ENCODE measurements at places on chromosomes 11 and 22.

DNA sequence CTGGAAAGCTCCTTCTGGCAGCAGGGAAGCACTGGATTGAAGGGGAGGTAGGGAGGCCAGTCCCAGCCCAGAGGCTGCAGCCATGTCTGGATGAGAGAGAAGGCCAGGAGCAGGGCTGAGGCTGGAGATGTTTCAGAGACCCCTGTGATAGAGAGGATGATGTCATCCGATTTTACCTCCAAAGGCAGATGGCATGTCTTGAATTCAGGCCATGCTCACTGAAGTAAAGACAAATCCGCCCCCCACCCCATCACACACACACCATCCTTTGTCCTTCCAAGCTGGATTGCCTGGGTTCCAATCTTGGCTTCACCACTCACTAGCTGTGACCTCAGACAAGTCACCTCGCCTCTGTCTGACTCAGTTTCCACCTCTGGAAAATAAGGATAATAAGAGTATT lies 47.2 kb downstream of the TP53I11 start:
- DNase-seq = no peak

GRCh38 chr11:12393691-12394090 lies 16.3 kb downstream of the PARVA start:
- no peak for DNase-seq

- DNase-seq = no peak
Observed at GRCh38 chr22:26579331-26579886, 10.5 kb downstream of the TPST2 start.

- peak; percentile 16 for DNase-seq
Observed at GRCh38 chr11:71285111-71285510, 32.7 kb upstream of the SHANK2 start.

- no peak for DNase-seq
Observed at GRCh38 chr11:70292863-70293262, 22.4 kb downstream of the PPFIA1 start.

- DNase-seq = no peak
Observed at GRCh38 chr11:44149651-44150050, 54.2 kb downstream of the EXT2 start.

GRCh38 chr11:60919320-60919719 lies 4.9 kb upstream of the TMEM132A start:
- no peak for DNase-seq

GRCh38 chr22:28203286-28203685 lies 284.2 kb upstream of the PITPNB start:
- DNase-seq = no peak

- peak; percentile 40 for DNase-seq
Observed at GRCh38 chr11:44759743-44760476, 33.1 kb downstream of the TSPAN18 start.

DNA sequence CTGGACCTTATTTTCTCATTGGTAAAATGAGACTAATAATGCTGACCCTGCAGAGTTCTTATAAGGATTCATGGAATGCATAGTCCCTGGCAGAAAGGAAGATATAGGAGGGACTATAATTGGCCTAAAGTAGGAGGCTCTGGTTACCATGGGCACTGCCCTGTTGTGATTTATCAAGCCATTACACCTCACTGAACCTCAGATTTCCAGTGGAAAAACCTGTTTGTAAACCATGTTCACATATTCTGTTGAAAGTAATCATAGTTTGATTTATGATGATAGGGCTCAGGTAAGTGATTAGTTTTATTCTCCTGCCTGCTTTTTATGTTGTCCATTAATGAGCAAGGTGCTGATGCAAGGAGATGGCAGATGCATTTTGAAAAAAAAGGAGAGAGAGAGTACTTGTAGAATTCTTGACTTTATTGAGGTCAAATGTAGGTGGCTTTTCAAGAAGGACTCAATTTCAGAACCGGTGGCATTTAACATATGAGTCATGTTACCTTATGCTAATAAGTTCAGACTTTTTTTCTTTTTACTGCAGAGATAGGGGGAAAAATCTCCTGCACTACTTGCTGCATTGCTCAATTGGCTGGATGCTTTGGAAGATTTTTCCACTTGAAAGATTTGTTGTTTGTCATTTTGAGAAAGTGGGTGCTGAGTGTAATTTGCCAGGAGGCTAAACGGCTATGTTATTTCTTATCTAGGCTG lies 14.6 kb downstream of the NF2 start:
- DNase-seq = no peak

DNA sequence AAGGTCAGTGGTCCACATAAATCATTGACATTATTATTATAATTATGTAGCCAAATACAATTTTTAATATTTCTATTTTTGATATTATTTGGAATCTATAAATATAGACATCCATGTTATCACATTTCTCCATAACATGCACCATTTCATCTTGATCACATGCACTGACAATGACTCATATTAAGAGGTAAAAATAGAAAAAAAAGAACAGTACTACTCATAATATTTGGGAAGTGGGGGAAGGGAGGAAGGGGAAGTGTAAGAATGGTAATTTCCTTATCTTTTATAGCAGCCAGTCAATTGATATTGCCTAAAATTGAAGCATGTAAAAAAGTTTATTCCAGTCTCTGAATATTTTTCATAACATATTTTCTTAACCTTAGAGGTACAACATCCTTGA lies 72.3 kb downstream of the ADM start:
- DNase-seq = no peak

DNA sequence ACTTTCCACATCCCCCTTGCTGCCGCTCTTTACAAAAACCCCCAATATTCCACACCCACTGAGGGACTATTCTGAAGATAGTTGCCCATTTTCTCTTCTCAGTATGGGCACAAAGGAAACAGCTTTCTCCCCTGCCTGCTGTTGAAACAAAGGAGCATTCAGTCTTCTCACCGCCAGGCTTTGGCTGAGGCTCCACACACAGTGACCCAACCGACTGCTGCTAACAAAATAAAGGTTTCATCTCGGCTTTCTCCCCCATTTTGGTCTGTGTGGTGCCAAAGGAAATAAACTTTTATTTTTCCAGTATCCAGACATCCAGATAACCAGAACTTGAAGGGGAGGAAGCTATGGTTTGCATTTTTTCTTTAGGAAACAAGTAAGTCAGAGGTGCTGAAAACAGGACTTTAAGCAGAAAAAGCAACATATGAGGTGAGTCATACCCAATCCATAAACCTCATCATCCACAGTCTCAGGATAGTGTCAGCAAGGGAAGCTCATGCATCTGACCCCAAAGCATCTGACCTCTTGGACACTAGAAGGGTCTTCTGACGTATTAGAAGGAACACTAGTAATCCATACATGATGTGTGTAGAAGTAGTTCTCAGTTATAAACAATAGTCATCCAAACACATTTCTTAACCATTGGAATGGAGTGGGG lies 6.4 kb downstream of the CLMP start:
- DNase-seq = no peak

DNA sequence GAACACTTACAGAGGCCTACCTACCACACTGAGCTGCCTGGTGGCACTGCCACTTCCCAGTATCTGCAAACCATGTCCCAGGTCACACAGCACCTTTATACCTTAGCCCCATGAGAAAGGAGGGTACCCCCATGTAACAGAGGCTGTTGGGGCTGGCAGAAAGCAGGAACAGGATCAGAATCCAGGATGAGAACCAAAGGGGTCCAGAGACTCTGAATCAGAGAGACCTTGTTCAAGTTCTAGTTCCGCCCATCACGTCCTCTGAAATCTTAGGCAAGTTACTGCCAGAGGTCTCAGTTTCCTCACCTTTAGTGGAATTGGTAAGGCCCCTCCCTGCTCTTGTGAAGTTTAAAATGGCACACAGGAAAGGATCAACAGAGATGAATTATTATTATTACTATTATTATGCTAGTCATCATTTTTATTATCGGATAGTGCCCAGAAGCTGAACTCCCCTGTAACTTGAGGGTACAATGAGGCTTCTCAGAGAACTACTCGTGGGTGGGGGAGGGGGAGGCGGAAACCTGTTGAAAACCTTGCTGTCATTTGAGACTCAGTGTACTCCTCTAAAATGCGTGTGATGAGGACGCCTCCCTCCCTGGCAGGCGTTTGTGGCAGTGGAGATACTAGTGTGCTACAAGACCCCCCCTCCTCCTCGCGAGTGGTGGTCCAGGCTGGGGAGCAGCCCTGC lies 9.3 kb downstream of the SELENOM start:
- DNase-seq = peak; percentile 52

DNA sequence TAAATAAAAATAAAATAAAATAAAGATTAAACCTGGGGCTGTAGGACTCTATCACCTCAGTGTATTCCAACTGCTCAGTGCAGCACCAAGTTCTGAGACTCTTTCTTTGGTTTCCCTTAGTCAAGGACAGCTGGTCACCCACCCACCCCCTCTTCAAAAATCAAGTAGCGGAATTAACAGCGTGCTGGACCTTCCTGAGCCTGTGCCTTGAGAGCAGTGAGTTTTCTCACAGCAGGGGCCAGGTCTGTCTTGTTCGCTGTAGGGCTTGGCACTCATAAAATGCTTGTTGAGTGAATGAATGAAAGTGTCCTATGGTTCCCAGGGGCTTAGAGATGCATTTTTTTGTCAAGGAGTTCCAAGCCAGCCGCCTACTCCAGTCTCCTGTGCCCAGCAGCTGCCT lies 2.9 kb upstream of the ALX4 start:
- no peak for DNase-seq

- no peak for DNase-seq
Observed at GRCh38 chr11:30128269-30128932, 102.4 kb upstream of the FSHB start.

- DNase-seq = no peak
Observed at GRCh38 chr22:43331069-43331451, 12.1 kb downstream of the SCUBE1 start.

GRCh38 chr11:108865406-108865805 lies 200.5 kb downstream of the DDX10 start:
- DNase-seq = no peak

DNA sequence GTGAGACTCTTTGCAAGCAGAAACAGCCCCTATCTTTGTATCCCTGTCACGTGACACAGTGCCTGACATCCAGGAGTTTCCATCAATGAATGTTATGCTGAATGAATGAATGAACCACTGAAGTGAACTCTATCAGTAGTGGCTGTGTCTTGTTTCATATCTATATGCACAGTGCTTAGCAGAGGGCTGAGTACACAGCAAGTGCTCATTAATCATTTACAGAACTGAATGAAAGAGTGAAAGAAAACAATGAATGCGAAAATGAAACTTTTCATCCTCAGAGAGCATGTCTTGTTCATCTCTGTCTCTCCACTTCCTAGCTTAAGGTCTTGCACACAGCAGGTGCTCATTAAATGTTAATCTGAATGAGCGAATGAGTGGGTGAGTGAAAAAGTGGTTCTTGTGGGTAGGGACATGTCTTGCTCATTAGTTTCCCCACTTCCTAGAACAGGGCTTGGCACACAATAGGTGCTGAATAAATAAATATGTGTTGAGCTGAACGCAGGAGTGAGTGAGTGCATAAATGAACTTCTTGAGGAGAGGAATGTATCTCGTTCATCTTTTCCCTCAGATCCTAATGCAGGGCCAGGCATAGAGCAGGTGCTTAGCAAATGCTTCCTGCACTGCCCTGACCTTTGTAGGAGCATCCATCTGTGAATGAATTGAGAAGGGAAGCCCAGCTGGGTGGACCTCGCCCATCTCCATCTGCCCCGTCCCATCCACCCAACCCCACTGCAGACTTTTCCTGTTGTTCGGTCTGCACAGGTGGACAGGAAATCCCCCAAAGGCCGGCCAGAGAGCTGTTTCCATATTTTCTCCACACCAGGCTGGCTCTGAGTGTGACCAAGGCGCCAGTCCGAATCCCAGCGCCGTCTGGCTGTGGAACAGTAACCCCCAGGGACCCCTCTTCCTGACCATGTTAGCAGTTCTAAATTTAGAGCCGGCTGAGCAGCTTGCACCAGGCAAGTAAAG lies 113.4 kb upstream of the CRYBB3 start:
- peak; percentile 90 for DNase-seq

GRCh38 chr22:48398181-48398905 lies 1429.3 kb downstream of the BRD1 start:
- DNase-seq = no peak

GRCh38 chr11:30956751-30957150 lies 370.6 kb upstream of the MPPED2 start:
- no peak for DNase-seq

DNA sequence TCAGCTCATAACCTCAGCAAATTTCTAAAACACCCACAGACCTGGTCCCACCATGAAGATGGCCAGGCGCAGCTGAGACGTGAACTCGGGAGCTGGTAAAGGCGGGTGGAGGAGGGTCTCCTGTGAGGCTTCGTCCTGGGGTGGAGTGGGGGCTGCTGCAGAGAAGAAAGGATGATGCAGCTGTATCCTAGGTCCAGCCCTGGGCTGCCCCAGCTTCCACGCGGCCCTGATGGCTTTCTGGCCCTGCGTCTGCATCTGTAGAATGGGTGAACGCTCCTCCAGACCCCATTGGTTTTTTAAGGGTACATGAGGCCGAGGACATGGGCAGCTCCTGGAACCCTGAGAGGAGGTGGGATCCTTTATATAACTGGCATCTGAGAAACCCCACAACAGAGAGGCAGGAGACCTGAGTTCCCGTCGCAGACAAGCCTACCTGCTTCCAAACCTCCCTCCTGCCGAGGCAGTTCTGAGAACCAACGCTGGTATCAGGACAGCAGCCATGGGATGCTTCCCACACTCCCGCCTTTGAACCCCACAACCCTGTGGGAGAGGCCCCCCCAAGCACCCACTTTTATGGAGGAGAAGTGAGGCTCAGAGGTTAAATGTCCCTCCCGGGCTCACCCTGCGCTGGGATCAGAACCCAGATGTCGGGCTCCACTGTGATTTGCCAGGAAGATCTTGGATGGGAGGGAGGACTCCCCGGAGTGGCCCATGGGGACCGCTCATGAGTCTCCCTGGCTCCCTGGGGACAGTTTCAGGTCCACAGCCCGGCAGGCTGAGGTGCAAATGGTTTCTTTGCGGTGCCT lies 55.2 kb upstream of the FGF3 start:
- DNase-seq = peak; percentile 66

DNA sequence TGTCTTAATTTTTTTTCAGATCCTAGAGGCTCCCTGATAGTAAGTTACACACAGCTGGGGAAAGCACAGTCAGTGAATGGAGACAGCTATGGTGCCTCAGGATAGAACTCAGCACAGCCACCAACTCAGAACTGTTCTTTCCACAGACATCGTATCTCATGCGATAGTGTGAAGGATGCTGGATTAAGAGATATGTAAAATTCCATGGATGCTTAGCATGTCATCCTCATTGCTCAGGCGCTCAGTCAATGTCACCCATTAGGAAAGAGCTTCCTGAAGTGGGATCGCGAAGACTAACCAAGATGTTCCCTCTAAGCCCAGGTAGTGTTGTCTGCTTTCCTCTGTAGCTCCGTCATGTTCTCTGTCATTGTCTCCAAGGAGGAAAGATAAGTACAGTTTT lies 1000.4 kb downstream of the OPCML start:
- DNase-seq = no peak

DNA sequence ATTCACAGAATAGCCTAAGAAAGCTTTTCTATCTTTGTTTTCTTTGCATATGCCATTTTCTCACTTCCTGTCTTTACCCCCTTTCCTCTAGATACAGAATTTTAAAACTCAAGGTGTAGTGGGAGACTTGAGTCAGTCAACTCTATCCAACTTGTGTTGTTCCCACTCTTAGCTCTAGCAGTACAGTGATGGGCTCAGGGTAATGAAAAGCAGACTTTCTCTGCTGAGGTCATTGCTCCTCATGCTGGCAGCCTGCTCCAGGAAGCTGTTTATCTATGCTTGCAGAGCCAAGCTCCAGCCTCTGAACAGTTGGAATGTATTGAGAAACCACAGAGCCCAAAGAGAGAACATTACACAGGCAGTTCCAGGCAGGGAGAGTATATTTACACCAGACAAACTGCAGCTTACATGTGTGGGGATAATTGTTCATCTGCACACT lies 68.1 kb downstream of the CSTPP1 start:
- DNase-seq = peak; percentile 74

GRCh38 chr11:115676206-115676605 lies 172.0 kb upstream of the CADM1 start:
- DNase-seq = no peak

- DNase-seq = no peak
Observed at GRCh38 chr11:9601037-9601875, 27.8 kb downstream of the WEE1 start.
